H54 (cell line): ENCODE measurements at places on chromosomes 11 and 22.

- DNase-seq, result no peak
These were observed 50.5 kb upstream of the WNT7B start for GRCh38 chr22:46027211-46028105.

DNA sequence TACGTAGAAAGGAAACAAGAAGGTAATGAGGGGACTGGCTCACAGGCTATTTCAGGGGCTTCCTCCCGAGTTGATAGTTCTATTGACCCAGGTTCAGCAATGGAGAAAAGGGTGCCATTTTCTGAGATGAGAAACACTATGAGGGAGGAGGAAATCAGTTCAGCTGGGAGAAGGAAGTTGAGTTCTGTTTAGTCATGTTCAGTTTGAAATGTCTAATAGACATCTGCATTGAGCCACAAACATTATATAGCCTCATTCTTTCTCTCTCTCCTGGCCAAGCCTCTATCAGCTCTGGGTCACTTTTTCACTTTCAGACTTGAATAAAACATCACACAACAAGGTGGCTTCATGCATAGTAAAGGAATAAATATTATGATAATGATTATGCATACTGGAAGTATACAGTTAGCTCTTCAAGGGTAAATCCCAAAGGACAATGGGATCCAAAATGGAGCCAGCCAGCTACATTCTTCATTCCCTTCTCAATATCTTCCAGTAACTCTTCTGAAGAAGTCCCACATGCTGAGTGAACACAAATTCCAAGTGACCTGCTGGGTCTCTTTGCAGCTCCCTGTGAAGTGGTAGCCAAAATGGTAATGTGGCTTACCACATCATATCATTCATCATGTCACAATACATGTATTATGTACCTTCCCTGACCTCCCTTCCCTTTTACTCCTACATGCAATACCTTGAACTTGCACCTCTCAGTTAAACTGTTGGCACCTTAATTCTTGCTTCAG is 80.9 kb upstream of the CD44 start:
- no peak for DNase-seq

DNA sequence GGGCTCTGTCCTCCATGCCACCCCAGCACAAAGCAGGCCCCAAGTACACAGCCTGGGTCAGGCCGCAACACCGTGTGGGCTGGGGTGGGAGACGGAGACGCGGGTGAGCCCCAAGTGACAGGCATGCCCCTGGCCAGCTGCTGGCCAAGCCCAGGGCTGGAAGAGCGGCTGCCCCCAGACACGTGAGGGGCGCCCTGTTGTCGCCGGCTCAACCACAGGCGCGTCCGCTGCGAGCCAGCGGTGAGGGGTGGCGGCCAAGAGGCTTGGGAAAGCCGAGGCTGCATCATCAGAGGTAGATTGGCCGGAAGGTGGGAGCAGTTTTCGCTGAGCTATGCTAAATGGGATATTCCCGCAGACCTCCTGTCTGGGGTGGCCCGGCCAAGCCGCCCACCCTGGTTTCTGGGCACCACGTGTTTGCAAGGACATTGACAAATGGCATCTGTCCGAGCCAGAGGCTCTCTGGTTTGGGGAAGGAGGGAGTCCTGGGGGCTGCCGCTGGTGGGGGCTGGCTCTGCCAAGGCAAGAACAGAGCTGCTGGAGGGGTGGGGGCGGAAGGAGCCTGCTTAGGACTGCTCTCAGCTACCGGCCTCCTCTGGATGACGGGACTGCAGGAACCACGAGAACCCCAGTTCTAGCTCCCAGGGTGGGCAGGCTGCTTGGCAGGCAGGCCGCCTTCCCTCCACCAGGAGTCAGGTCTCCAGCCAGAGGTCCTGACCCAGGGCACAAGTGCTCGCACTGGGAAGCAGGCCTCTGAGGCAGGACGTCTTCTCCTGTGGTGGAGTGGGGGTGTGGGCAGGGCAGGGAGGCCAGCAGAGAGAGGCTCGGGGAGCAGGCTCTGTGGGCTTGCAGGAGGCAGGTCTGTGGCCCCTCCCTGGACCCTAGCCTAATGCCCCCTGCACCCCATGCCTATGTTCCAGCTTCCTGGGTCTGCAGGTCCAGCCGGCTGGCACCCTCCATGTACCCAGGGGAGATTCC is 552 bp downstream of the PRR33 start:
- no peak for DNase-seq

- DNase-seq, result no peak
These were observed 141.9 kb downstream of the PKNOX2 start for GRCh38 chr11:125306476-125306875.

- no peak for DNase-seq
These were observed 3.1 kb downstream of the SLC25A22 start for GRCh38 chr11:794766-795633.

DNA sequence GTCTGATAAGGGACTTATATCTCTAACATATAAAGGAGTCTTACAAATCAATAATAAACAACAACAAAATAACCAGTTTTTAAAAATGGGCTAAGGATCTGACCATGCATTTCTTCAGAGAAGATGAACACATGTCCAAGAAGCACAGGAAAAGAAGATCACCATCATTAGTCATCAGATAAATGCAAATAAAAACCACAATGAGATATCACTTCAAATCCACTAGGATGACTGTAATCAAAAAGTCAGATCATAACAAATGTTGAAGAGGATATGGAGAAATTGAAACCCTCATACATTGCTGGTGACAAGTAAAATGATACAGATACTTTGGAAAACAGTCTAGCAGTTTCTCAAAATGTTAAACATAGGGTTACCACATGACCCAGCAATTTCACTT is 61.2 kb upstream of the MYOD1 start:
- no peak for DNase-seq

DNA sequence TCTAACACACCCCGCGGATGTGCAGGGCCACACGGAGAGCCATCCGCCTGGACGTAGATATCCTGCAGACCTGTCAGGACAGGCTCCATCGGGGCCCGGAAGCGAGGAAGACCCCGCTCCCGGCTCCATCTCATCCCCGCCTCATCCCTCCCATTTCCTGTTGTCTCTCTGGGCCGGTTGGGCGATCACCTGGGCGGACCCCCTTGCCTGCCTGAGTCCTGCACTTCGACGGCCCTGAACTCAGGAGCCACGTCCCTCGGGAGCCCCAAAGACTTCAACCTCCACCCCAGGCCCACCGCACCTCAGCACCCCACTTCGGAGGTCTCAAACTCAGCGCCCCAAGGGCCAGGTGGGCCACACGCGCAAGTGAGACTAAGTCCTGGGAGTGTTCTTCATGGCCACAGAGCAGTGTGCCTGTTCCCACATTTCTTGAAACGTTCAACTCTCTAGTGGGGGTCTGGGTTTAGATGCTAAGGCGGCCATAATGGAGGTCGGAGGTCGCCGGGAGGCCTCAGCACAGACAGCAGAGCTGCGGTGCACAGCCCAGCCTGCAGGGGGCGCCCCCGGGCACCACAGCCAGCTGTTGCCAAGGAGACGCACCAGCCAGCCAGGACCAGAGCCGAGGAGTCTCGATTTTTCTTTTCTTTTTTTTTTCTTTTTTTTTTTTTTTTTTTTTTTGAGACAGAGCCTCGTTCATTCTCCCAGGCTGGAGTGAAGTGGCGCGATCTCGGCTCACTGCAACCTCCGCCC is 26.0 kb upstream of the FADD start:
- peak; percentile 88 for DNase-seq

GRCh38 chr11:8415195-8415594 is 151.5 kb upstream of the LMO1 start:
- no peak for DNase-seq

GRCh38 chr22:47374273-47374771 is 611.9 kb downstream of the TBC1D22A start:
- no peak for DNase-seq

DNA sequence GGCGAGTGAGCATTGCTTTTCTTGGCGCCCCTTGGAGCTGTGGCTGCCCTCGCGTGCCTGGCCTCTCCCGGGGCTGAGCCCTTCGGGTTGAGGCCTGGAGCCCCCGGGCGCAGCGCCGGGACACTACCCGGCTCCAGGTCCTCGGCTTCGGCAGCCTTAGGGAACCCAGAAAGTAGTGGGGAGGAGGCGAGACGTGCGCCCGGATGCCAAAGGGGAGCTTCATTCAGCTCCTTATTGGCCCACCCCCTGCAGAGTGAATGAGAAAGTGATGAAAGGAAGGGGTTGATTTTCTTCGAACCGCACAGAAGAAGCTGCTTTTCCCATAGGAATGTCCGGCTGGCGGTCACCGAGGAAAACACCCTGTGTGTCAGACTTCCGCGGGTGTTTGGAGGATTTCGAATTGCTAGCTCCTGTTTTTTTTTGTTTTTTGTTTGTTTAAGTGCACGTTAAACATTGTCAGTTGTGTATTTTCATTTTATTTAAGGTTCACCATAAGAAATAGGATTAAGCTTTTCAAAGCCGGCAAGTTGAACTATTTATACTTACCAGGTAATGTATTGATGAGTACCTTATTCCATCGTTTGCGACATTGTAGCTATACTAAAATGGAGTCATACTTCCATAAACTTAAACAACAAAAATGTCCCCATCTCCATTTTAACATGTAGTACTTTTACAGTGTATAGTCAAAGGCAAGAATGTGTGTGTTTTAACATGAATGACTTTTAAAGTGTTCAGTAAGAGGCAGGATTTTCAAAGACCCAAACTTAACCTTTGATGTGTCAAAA is 841 bp upstream of the EIF4G2 start:
- peak; percentile 42 for DNase-seq

DNA sequence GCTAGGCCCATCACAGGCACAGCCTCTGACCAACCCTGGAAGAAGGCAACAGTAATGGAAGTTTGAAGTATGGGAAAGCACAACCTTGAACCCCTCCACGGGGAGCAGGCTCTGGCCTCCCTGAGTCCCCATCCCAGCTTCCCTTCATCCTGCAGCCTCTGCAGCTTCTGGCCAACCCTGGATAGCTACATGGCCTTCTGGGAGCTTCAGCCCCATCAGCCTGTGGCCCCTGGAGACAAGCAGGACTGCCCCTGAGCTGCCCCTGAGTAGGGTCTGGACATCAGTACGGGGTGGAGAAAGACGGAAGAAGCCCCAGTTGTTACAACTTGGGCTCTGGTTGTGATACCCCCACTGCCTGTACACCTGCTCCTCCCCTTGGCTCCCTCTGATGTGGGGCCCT is 113.8 kb upstream of the CD82 start:
- DNase-seq, result no peak

GRCh38 chr11:112881461-112881860 is 79.8 kb upstream of the NCAM1 start:
- DNase-seq, result peak; percentile 56
